ENCODE measurements at places on chromosomes 6 and 20.

DNA sequence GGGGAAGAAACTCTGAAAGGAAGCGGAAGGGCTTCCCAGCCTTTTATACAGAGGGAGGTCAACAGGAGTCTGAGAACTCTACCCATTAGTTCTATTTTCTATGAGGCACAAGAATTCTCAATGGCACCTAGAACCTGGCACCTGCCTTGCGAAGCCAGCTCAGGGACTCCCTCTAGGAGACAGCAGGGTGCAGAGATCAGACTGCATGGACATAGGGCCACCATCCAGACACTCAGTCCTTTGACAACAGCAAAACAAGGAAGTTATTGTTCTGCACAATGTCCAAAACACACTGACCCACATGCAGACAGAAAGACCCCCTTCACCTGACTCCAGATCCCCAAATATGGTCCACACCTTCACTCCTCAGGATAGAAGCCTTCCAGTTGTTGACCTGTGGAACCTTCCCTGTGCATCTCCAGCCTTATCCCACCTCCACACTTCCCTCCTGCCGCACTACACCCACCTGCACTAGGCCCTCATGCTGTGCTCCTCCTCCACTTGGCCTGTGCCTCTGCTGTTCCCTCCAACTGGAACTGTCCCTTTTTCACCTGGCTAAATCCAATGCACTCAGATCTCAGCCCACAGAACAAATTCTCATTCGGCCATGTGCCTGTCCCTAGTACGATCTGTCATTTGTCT, 27.8 kb downstream of the ACSS1 start:
- DNase-seq = no peak

GRCh38 chr6:31502586-31502985, 4.6 kb downstream of the MICB start:
- DNase-seq = no peak

DNA sequence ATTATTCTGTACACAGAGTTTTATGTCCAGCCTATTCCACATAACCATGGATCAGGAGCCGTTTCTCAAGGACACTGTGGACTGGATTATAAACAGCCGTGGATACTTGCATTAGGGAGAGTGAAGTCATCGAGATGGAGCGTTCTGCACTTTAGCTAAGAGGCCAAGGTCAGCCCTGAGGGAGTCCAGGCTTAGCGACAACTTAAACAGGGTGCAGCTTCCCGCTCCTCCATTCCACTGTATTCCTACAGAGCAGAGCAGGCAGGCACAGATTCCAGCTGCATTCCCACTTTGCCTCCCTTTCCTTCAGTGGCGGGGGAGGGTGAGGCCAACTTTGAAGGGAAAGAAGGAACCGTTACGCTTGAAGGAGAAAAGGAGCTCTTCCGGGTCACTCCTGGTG, 59.5 kb downstream of the RAMACL start:
- DNase-seq = no peak

- no peak for DNase-seq
Measured at GRCh38 chr6:117493470-117493869, 11.0 kb downstream of the DCBLD1 start.

GRCh38 chr6:137475103-137475502, 19.1 kb downstream of the OLIG3 start:
- no peak for DNase-seq

- no peak for DNase-seq
Measured at GRCh38 chr6:2939315-2940009, 31.9 kb downstream of the SERPINB6 start.

GRCh38 chr6:14141351-14142062, 23.9 kb downstream of the CD83 start:
- no peak for DNase-seq

DNA sequence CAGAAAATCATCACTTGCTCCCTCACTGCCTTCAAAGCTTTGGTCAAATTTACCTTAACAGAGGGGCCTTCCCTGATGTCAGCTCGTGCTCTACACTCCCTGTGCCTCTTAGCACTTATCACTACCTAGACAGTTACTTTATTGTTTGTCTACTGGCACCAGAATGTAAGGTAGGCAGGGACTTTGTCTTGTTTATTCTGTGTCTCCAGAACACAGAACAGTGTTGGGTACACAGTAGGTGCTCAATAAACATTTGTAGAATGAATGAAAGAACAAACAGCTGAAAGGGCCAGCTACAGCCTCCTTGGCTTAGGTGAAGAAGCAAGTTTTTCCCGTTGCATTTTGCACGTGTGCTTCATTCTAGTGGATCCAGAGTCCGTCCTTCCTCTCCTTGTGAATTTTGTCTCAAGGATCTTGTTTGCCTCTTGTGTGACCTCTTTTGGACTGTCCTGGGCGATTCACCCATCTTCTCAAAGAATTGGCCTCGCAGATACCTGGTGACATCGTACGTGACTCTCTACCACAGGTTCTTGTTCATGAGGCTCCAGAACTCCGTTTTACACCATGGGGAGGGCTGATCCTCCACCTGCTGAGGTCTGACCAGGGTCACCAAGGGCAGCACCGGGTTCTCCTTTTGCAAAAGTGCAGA, 84.2 kb upstream of the ARMC2 start:
- DNase-seq = no peak

DNA sequence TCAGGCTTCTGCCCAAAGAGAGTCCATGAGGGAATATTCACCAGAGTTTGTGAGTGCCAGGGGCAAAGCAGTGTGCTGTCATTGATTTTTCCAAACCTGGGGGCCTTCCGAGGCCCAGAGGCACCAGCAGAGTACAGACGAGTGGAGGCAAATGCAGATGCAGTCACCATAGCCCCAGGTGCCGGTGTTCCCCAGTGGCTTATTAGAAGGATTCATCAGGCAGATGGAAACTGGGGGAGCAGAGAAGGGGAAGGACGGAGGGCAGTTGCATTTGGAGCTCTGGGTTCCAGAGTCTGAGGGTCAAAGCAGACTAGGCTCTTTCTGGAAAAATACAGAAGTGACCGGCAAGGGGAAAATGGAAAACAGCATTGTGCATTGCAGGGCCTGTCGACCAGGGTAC, 184.2 kb downstream of the ANKRD60 start:
- DNase-seq = no peak

GRCh38 chr6:12479451-12479850, 189.3 kb downstream of the EDN1 start:
- DNase-seq = no peak

DNA sequence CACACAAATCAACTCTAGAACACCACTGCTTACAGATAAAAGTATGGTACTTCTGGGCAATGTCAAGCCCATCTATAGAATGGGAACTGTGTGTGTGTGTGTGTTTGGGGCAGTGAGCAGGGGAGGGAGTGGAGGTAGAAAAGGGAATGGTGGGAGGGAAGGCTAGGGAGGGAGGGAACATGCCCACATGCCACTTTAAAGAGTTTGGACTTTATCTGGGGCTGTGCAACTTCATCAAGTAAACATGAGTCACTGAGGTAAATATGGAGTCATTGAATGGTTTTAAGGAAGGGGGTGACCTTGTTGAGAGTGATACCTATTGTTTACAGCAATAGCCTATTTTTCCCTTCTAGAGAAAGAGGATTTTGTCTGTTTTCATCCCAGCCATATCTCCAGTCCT, 22.5 kb upstream of the RNGTT start:
- DNase-seq = no peak

- no peak for DNase-seq
Measured at GRCh38 chr6:117924690-117925089, 17.6 kb downstream of the SLC35F1 start.

DNA sequence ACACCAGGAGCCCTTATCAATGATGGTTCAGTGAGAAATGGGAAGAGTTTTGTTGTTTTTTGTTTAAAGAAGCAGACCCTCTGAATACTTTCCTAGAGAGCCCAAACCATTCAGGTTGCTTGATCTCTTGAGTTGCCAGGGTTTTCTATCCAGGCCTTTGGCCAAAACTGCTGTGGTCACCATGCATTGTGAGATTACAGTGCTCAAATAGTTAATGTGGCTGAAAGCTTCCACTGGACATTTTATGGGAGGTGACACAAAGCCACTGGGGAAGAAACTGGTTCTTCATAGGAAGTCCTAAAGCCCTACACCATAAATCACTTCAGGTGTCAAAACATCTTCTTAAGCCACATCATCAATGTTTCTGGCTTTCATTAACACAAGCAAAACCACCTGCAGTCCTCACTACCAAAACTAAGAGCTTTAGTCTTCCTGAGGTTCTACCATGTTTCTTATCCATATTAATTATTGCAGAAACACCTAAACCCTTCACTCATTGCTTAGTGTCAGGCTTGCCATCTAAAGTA, 101.6 kb downstream of the IBTK start:
- DNase-seq = no peak

DNA sequence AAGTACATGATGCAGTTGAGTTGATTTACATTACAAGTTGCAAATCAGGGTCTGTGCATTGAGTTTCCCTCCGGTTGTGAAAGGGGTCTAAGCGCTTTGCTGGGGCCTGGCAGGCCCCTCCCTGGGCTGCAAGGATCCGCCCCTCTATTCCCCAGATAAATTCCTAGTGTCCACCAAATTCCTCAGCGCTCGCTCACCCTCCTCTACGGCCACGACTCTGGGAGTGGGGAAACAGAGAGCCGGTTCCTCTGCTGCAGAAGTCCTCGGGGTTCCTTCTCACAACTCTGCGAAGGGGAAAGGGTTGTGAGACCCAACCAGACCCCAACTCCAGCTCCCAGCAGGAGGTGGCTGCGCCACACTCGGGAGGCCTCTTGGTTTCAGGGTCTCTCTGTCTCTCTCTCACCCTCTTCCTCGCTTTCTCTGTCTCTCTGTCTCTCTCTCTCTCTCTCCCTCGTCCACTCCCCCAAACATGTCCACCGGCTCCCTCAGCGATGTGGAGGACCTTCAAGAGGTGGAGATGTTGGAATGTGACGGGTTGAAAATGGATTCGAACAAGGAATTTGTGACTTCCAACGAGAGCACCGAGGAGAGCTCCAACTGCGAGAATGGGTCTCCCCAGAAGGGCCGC, at the start of gene TCF21:
TCF21 (plus strand) TSS at position 185 of the 628 bp plus-strand sequence; CDS start at position 470, 285 bp downstream.
- DNase-seq = no peak

DNA sequence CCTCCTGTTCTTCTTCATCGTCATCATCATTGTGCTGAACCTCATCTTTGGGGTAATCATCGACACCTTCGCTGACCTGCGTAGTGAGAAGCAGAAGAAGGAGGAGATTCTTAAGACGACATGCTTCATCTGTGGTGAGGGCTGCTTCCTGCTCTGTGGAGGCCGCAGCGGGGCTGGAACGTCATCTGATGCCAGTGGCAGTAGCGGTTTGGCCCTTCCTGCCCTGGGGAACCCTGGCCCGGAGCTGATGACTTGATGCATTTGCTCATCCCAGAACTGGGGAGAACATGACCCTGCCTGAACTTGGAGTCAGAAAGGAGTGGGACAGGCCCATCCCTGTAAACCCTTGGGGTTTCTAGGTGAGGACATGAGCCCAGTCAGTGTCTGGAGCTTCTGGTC, 18.7 kb downstream of the UQCC2 start:
- DNase-seq = no peak

GRCh38 chr20:63517376-63518309, 2.9 kb upstream of the PPDPF start:
- DNase-seq = no peak

DNA sequence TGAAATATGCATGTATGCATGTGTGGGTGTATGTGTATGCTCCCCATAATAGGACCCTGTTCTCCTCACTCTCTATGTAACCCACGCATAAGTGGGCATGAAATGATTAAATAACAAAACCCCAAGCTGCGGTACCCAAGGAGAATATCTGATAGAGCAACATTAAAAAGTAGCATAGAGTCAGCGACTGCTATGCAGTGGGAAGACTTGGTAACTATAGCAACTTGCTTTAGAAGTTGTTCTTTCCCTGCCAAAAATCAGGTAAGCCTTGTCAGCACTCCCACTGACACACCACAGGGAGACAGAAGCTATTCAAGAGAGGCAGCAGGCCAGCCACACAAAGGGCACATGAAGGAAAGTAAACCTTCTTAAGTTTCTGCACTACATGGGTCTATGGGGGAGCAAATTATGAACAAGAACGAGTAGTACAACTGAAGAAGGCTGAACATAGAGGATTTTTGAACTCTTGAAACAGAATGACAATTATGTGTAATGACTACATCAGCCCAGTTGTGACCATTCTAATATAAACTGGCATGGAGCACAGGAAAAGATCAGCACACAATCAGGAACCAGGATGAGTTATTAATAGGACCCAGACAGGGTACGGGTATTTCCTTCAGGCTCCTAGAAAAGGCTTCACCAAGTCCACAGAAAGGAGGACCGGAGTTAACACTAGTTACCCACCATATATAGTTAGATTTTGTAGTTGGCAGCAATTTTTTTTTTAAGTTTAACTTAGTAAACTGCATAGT, 89.9 kb downstream of the GPR6 start:
- DNase-seq = no peak

GRCh38 chr20:16462711-16463110, 110.5 kb downstream of the KIF16B start:
- DNase-seq = no peak

DNA sequence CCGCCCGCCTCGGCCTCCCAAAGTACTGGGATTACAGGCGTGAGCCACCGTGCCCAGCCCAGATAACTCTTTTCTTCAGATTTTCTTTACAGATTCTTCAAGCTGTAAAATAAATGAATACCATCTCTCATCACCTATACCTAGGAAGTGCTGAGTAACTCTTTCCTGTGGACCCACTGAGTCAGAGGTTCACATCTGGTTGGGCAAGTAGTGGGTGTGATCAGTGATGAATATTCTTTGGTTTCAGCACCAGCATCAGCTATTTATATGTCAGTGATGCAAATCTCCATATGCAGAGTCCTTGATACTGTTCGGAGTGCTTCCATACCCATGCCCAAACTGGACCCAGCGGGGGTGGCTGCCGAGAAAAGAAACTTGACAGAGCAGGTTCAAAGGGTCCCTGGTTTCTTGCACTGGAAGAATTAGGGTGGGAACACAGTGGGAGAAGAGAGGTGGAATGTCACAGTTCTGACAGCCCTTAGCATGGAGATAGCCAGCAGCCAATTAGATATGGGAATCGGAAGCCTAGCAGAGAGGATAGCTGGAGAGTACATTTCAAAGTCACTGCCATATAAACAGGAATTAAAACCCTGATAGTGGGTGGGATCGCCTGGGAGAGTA, 64.9 kb upstream of the DDR1 start:
- DNase-seq = no peak

DNA sequence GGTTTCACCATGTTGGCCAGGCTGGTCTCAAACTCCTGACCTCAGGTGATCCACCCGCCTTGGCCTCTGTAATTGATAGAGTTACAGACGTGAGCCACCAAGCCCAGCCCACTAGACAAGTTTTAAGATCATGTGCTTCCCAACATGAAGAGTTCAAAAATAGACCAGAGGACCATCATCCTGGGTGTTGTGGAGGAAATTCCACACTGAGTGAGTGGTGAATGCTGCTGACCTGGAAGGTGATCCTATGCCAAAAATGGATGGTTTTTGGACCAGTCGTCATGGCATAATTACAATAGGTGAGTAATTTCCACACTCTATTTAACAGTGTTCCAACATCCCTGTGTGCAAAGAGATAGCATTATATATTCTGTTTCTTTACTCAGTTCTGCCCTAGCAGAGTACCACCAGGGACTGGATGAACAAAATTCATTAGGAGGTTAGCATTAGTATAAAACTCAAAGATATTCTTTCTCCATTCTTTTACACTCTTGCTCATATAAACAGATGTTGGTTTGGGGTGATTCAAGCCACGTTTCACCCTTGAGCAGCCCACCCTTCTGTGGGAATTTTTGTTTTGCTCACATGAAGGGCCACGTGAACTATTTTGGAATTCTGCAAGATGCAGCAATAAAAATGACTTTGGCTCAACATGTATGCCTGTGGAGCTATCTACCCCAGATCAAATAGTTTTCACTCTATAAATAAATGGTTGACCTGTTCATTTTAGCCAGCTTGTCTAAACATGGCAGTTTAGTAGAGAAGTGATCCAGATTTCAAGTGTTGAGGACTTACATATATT, 206.2 kb upstream of the TCF21 start:
- no peak for DNase-seq

- no peak for DNase-seq
Measured at GRCh38 chr6:138833816-138834539, 38.1 kb downstream of the ECT2L start.

Measured in T47D (cell line).